Heart left ventricle (tissue), 16 donors: ENCODE measurements at places on chromosomes 13 and 19.
A peak's percentile ranks its signal among the peaks of the same experiment; 100 is the strongest.

GRCh38 chr19:3178377-3178972 is at the start of gene S1PR4:
Gene S1PR4, plus strand, starts transcription at chr19:3178769. Its CDS starts 24 bp downstream, at chr19:3178793.
- DNase-seq: no peak

DNA sequence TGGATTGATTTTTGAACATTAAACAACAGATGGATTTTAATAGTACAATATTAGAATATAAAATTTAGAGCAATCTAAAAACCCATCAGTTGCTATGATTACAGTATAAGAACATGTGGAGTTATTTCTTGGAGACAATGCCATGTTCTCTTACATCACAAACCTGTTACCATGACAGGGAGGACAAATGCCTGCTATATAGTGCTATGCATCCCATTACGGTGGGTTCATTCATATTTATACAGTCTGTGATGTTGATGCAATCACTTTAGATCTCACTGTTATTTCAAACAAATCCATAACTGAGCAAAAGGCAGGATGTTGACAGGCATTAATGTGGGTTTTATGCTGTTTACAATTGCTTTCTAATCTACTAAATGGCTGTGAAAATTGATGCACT is 467.5 kb downstream of the DIAPH3 start:
- no peak for DNase-seq

- DNase-seq: no peak
These were observed 696 bp upstream of the ERFL start for GRCh38 chr19:41928754-41929535.

DNA sequence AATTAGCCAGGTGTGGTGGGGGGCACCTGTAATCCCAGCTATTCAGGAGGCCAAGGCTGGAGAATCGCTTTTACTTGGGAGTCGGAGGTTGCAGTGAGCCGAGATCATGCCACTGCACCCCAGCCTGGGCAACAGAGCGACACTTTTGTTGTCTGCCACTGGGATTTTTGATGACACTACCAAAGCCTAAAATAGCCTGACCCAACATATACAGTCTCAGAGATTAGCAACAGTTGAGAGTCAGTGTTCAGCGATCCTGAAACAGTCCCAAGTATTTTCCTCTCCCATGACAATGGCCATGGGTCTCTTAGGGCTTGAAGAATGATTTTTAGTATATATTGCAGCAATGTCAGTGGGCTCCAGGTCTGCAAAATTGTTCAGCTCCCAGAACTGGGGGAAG is 32.9 kb downstream of the SLC25A30 start:
- DNase-seq: no peak

GRCh38 chr19:55766466-55766865 is 2.5 kb upstream of the RFPL4AL1 start:
- DNase-seq: no peak

- peak; percentile 29 for DNase-seq
These were observed 507 bp downstream of the ALG5 start for GRCh38 chr13:36998624-36999041.

DNA sequence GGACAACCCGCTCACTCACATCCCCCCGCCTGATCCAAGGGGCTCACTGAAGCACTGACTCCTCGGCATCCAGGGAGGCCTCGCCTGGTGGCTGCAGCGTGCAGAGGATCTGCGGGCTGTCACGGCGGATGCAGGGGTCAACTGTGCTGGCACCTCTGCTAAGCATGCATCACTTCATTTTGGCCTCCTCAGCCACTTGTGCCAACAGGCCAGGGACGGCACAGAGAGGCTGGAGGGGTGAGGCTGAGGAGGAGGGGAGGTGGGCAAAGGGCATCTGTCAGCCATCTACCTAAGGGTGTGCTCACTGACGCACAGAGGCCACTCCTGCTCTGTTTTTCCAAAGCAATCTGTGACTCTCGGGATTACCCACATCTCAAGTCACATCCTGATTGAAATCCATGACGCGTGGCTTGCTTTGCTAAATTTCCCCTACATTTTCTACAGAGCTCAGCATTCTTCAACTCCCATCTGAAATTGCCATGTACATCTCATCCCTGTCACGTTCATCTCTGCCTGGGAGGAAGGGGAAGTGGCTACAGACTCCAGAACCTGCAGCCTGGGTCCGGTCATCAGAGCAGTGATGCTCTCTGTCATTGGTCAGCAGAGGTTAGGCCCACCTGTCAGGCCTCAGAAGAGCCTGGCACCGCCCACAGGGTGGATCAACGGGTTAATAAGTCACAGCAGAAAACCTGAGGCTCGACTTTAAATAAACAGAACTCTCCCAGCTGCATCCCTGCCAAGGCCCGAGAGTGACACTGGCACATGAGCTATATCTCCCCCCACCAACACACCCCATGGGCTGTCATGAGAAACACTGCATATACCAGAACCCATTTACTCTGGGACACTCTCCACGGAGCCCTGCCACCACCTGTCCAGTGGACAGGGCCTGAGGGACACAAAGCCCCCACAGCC is 17.6 kb downstream of the ELL start:
- DNase-seq: no peak

DNA sequence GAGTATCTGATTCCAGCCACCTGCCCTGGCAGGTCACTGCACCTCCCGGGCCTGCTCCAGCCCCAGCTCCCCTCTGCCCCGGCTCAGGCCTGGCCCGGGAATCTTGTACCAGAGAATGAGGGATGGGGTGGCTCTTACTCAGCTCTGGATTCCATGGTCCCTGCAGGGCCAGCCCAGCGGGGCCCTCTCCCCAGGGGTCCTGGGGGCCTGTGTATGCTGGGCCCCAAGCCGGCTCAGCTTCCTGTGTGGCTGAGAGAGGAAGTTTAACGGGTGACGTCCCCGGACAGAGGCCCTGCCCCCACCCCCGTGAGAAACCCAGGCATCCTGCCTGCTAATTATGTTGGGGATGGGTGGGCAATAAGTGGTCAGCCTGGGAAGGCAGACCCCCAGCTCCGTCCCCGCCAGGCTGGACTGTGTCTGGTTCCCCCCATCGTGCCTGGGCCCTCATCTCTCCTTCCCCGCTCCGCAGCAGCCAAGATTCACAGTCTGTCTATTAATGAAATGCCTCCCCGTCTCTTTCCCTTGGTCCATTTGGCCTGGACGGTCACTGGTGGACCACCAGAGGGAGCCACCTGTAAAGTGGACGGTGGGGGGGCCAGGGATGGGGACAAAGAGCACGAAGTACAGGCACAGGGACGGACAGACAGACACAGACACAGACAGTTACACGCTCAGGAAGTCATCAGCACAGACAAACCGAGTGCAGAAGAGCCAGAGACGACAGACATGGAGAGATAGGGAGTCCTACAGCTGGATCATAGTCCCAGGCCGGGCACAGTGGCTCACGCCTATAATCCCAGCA is at the start of gene DENND1C:
Gene DENND1C (minus strand): TSS at position 247 of the 802 bp plus-strand sequence. CDS start 92 bp downstream, at position 155.
- no peak for DNase-seq

- DNase-seq: no peak
These were observed 82.0 kb downstream of the FRY start for GRCh38 chr13:32113532-32113931.

- no peak for DNase-seq
These were observed 296.7 kb upstream of the DACH1 start for GRCh38 chr13:72163678-72164077.

GRCh38 chr13:97935071-97935470 is 18.4 kb upstream of the IPO5 start:
- DNase-seq: no peak
